ENCODE measurements at places on chromosomes 1 and 21.
A peak's percentile ranks its signal among the peaks of the same experiment; 100 is the strongest.

GRCh38 chr1:230922620-230923019, 54.3 kb upstream of the C1orf198 start:
- DNase-seq: no peak

- DNase-seq: no peak
Measured at GRCh38 chr1:39575191-39576015, 1.2 kb downstream of the PABPC4 start.

- no peak for DNase-seq
Measured at GRCh38 chr1:234756857-234757256, 146.9 kb upstream of the IRF2BP2 start.

DNA sequence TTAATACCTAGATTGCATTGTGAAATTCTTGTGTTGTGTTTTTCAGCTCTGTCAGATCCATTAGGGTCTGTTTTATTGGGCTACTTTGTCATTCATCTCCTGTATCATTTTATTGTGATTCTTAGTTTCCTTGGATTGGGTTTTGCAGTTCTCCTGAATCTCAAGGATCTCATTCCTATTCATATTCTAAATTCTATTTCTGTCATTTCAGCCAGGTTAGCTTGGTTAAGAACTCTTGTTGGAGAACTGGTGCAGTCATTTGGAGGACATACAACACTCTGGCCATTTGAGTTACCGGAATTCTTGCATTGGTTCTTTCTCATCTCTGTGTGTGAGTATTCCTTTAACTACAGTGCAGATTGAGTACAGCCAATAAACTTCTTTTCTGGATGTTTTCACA, 159.6 kb downstream of the FAM78B start:
- no peak for DNase-seq

DNA sequence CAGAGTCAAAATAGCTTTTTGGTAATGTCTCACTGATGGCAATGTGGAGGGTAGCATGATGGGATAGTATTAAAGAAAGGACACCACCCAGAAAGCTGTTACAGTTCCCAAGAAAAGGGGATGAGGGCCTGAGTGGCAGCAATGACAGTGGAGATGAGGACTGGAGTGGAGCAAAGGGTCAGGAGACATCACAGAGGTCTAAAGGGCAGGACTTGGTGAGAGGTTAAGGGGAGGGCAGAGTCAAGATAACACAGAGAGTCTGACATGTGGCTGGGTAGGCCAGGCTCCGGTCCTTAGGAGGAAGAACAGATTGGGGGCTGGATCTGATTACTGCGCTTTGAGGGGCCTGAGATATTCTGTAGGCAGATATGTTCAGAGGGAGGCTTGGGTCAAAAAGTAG, 19.3 kb downstream of the ELF3 start:
- no peak for DNase-seq

DNA sequence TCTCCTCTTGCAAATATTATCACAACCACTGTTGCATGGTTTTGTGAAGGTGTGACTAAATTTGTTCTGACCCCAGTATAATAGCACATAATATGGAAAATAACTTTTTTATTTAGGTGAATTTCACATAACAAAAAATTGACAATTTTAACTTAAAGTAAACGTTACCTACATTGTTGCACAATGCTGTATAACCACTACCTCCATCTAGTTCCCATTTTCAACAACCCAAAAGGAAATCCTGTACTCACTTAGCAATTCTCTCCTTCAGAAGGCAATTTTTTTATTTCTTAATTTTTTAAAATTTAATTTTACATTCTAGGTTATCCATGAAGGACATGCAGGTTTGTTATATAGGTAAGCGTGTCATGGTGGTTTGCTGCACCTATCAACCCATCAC, 95.2 kb downstream of the KCNJ6 start:
- no peak for DNase-seq

DNA sequence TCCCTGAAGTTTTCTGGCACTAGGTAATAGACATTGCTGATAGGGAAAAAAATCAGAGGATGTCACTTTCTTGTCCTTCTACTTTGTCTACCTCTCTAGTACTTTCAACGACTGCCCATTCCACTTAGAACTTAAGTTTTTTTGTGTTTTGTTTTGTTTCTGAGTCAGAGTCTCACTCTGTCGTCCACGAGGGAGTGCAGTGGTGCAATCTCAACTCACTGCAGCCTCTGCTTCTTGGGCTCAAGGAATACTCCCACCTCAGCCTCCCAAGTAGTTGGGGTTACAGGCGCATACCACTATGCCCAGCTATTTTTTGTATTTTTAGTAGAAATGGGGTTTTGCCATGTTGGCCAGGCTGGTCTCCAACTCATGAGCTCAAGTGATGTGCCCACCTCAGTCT, 79.2 kb downstream of the SGIP1 start:
- DNase-seq: no peak

GRCh38 chr1:18191481-18192155, 84.0 kb downstream of the IGSF21 start:
- DNase-seq: no peak

- peak; percentile 70 for DNase-seq
Measured at GRCh38 chr1:118151312-118151937, 33.6 kb downstream of the SPAG17 start.

Measured in WTC11 (cell line).